ENCODE measurements at places on chromosomes 16 and 17.
A peak's percentile ranks its signal among the peaks of the same experiment; 100 is the strongest.

- no peak for DNase-seq
Observed at GRCh38 chr16:31473264-31473984, 1.5 kb downstream of the TGFB1I1 start.

- DNase-seq = no peak
Observed at GRCh38 chr16:83964684-83965443, 3.2 kb upstream of the NECAB2 start.

- DNase-seq = no peak
Observed at GRCh38 chr16:20214401-20214800, 112.9 kb downstream of the GP2 start.

DNA sequence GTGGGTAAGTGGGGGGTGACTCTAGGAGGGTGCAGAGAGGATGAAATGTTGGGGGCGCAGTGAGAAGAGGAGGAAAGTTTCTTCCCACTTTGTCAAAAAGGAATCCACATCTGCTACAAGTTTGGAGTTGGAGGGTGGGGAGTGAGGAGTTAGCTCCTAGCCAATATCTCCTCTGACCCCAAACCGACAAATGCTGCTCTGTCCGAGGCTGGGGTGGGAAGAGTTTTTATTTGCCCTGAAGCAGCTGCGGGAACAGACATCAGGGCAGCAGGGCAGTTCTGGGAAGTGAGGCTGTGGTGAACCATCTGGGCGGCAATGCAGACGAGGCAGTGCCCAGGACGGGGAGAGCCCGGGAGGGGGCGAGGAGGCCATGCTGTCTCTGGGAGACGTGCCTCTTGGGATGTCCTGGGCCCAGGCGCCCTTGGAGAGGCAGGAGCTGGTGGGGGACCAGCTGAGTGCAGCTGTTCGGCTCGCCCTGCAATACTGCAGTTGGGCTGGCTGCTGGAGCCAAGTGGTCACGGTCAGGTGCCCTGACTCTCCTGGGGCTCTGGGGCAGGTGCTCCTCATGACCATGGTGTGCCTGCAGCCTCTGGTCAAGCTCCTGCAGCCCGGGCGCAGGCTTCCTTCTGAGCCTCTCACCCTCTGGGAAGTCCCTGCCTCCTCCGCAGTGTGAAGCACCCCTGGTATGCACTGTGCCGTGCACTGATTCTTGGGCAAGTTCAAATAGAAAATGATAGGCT lies 6.4 kb upstream of the SOCS3 start:
- DNase-seq = no peak

GRCh38 chr17:4090898-4091297 lies 51.9 kb downstream of the ZZEF1 start:
- DNase-seq = no peak

DNA sequence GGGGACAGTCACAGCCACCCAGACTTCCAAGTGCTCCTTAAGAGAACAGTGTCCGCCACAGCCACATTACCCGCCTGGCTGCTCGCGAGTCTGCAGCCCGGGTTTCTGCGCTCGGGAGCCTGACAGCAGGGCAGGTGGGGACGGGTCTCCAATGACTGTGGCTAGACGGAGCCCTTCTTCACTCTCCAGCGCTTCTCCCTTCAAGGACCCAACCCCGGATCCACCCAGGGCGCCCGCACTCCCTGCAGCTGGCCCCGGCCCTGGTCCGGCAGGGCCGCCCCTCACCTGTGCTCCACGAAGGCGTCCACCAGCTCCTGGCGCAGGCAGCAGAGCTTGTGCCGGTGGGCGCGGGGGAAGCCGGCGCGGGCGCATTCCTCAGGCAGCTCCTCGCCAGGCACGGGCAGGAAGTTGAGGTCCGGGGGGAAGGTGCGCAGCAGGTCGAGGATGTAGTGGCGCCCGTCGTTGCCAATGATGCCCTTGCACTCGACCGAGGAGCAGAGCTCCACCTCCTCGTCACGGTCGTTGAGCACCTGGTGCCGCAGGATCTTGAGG lies 13.9 kb downstream of the CLUH start:
- DNase-seq = no peak

DNA sequence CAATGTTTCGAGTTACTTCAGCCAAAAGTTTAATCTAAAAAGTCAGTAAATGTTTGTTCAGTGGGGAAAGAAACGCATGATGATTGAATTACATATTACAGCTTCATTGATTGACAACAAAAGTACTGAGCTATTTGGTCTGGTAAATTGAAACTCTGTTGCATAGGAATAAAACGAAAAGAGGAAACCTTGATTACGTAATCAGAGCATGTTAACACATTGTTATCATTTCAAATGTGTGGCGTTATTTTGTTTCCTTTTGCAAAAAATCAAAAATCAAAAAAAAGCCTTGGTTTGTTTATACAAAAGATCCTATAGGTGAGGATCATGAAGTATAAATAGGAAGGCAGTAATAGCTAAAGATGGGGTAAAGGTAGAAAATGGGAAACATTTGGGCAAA lies 19.5 kb upstream of the CA10 start:
- no peak for DNase-seq

GRCh38 chr17:57946798-57947358 lies 8.3 kb downstream of the CUEDC1 start:
- peak; percentile 93 for DNase-seq

GRCh38 chr17:4900231-4901107 lies 1.1 kb downstream of the C17orf107 start:
- DNase-seq = no peak

DNA sequence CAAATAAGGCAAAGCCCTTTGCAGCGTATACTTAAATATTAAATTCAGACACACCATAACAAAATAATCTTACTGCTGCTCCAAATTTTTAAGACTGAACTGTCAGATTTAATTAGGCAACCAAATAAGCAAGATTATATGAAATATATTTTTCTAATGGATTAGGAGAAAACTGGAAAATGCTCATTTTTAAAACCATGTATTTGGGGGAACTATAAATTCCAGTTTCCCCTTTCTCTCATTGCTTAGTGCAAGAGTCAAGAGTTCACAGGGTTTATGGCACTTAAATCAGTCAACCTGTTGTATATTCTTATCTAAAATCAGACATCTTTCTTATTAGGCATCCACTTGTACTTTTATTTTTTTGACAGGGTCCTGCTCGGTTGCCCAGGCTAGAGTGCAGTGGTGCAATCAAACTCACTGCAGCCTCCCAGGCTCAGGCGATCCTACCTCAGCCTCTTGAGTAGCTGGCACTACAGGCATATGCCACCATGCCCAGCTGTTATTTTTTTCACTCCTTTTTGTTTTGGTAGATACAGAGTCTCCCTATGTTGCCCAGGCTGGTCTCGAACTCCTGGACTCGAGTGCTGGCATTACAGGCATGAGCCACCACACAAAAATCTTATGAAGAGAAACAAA lies 2.1 kb upstream of the KANSL1 start:
- DNase-seq = no peak

DNA sequence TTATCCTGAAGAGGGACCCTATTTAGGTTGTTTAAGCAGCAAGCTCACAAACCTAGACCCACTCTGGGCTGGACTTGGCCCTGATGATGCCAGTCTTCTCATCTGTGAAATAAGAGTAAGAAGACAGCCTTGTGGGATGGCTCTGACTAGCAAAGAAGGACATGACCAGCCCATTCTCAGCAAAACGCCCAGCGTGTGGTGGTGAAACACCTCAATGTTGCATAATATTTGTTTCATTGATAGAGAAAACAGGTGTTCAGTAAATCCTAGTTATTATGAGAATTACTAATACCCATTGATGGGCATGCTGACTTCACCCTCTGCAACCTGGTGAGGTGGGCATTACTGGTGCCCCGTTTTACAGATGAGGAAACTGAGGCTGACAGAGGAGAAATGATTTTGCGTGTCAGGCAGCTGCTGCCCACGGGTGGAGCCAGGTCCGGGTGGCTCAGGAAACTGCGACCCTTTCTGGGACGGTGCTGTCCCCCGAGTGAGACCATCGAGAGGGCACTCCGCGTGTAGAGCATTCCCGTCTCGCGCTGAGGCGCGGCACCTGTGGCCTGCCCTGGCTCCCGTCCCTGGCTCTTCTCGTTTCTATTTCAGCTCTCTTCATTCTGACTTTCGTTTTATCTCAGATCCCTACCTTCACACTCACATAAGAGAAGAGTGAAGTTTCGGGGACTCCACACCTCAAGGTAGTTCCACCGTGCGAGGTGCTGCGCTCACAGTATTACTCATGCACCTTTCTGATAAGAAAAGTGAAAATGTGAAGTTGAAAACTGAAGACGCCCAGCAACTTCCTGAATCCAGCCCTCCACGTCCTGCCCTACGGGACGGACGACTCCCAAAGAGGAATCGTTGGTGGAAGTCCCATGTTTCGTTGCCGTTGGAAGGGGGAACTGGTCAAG lies 48.5 kb downstream of the IRF8 start:
- peak; percentile 64 for DNase-seq

DNA sequence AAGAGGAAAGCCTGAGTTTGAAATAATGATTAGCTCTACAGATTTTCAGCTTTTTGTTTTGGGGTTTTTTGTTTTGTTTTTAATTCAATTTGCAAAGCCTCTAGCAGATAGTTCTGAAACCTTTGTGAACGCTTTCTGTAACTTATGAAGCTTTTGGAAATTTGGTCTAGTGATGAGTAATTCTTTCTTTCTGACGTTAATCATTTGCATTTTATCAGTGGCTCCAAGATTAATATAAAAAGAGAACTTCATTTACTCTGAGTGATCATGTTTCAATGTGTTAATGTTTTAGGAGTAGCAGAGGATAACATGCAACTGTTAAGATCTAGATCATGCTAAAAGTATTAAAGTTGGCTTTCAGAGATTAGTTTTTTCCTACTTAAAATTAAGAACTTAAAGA lies 160.3 kb upstream of the TBX2 start:
- DNase-seq = no peak

DNA sequence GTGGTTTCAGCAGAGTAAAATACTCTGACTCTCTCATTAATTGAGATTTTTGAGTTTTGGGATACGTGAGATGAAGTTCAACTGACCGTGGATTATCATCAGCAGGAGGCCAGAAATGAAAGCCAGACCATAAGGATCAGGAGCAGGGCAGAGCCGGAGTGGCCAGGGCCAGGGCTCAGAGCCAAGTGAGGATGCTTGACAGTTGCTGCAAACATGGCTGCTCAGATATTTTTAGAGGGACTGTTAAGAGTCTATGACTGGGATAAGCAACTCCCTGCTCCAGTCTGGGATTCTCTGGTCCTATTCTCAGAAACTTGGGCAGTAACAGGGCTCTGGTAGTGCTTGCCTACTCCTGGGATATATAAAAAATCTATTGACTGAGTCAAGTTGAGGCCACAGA lies 17.6 kb upstream of the CDH13 start:
- DNase-seq = no peak

- no peak for DNase-seq
Observed at GRCh38 chr17:56480501-56480900, 113.0 kb upstream of the NOG start.

DNA sequence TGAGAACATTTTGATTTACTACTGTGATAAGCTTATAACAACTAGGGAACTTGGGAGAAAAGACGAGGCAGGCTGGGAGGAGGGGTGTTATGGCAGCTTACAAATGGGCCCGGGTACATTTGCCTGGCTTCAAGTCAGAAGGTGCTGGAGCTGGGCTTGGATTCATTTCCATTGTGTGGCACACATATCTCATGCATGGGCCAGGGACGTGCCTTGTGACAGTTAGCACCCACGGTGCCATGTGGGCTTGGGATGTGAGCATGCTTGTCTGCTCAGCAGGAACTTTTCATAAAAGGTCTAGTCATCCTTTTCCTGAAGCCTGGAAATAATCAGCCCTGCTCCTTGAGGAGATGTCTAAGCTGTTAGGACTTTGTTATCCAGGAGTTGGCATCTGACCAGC lies 572.2 kb downstream of the CDH13 start:
- DNase-seq = no peak

DNA sequence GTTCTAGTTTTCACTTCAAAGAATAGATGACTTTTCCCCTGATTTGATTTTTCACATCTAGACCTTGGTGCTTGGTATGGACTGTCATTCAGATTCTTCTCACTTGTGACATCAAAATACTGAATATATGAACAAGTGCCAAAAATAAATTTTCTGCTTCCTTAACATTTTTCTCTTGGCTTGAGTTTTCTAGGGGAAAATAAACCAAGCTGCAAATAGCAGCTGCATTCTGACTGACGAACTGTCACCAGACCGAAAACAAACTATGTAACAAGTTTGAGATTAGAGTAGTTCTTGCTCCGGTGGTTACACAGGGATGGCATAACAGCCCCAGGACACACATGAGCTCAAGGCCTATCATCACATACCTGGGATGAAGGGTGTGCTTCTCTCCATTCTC lies 345.7 kb downstream of the CNTNAP4 start:
- no peak for DNase-seq

All from MM.1S (cell line).